ENCODE measurements at places on chromosomes 2 and 18.

DNA sequence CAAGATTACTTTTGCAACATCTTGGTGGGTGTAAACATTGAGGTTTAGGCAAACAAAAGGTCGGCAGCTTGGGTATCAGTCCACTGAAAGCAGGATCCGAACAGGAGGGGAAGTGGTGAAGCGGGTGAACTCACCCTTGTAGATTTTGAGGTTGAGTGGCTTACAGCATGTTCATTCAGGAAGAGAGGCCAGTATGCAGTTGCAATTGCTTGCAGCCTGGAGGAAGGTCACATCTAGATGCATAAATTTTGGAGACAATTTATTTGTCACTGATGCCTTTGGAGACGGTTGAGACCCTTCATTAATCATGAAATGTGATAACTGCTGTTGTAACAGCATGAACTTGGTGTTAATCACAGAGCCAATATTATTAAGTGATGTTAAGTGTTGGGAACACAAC, 131.1 kb downstream of the LTBP1 start:
- DNase-seq: no peak

DNA sequence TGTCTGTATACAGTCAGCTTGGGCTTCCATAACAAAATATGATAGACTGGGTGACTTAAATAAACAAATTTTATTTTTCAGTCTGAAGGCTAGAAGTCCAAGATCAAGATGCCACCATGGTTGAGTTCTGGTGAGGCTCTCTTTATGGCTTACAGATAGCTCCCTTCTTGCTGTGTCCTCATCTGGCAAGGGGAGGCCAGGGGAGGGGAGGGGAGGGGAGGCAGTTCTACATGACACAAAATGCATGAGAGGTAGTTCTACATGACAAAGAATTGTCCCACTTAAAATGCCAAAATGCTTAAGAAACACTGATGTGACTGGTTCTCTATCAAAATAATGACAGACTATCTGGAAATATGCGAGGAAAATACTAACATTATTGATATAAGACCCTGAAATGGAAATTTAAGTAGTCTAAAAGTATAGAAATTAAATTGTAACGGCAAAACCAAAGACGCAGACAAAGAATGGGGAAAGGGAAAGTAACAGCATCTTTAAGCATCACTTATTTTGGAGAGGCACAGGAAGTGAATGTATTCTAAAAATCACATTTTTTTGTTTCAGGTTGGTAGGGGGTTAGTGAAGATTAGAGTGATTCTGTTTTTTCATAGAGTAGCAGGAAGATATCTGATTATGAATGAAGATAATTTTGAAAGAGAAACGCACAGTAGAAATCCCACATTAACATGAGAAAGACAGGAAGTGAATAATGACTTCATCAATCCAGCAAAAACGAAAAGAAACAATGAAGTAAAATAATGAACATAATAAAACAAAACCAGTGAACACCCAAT, 131.4 kb downstream of the STRN start:
- DNase-seq: no peak

DNA sequence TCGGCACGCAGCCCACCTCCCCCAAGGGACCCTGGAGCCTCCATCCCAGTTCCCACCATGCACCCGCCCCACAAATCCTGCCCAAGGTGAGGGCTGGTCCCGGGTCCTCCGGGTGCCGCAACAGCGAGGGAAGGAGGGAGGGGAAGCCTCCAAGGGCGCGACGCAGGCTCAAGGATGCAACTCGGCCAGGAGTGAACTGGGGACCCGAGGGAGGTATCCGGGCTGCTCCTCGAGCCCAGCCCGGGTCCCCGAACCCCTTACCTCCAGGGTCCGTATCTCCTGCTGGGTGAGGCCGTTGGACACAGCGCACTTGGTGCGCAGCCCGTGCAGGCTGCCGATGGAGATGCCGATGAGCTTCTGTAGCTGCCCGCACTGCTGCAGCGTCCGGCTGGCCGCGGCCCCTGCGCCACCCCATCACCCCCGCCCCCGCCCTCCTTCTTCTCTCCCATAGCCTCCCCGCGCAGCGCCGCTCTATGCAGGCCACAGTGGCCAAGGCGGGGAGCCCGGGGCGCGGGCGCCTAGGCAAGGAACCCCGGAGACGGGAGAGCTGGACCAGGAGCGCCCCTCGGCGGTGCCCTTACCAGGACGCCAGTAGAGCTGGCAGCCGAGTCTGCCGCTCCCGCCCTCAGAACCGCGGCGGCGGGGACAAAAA, 124.1 kb downstream of the ANKRD30BL start:
- DNase-seq: no peak

DNA sequence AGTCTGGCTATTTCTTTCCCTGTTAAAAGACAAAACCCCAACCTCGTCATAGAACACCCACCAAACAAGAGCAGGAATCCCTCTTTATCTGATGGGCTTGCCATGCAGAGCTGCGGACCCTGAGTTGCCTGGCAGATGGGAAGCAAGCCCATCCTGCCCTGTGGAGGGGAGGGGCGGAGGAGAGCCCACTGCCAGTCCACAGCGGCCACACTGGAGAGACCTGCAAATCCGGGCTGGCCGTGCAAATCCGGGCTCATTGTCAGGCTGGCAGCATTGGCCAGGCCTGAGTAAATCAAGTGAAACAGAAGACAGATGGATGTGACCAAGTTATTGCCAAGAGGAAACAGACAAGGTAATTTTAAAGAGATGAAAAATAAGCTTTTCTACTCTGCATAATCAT, 22.0 kb downstream of the MYL12B start:
- DNase-seq: no peak

GRCh38 chr18:36496022-36496421, 198.5 kb downstream of the FHOD3 start:
- DNase-seq: no peak

DNA sequence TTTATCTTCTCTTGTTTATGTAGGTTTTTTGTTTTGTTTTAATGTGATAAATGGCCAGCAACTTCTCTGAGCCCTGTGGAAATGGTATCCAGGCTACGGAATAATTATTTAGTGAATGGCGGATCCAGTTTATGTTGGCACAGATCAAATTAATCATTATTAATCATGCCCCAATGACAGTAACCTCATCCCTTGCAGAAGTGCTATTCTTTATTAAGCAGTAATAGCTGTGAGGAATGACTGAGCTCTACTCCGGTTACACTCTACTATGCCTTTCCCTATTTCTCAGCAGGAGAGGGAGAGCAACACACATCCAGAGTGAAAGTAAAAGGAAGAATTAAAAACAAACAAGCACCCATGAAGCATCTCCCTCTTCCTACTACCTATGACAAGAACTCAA, 84.8 kb downstream of the SETBP1 start:
- DNase-seq: no peak

DNA sequence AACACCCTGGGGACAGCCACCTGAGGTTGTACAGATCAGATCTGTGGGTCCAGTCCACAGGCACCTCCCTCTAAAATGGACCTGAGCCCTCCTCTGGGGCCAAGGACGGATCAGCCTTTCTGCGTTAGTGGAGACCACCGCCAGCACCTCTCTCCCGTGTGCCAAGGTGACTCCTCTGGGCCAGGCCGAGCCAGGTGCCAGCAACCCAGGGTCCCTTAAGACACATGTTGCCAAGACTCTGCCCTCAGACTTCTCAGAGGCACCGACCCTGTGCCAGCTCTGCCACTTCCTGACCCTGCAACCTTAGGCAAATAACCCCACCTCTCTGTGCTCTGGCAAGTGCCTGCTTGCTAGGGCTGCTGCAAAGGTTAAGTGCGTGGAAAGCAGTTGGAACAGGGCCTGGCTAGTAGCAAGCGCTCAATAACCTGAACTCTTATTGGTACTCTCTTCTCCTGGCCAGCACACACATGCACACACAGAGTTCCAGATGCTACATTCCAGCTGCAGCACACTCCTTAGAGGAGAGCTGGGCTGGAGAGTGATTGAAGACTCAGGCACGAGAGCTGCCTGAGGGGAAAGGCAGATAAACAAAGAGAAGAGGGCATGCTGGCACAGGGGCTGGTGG, 105.6 kb downstream of the TNS1 start:
- DNase-seq: no peak

DNA sequence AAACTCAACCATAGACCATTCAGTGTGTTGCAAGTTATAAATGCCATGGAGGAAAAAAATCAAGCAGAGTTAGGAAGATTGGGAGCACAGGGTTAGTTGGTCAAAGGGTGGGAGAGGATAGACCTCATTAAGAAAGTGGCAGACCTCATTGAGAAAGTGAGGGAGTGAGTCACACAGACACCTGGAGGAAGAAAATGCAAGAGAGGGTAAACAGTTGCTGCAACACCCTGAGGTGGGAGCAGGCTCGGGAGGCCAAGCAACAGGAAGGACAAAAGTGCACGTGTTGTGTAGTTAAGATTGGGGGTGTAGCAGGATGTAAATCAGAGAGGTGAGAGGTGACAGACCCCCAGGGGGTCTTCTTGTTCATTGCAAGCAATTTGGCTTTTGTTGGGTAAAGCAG, 6.4 kb downstream of the IL1RL1 start:
- no peak for DNase-seq

All from activated B cell treated with CpG ODN at 0.5 μM for 24 hours (primary cell).